Hepatocyte (in vitro differentiated cells): ENCODE measurements at places on chromosomes 12 and 14.

GRCh38 chr12:20455001-20455706, 86.8 kb downstream of the PDE3A start:
- DNase-seq, result no peak

- DNase-seq, result no peak
Measured at GRCh38 chr12:89622115-89622514, 86.5 kb downstream of the ATP2B1 start.

GRCh38 chr12:6465467-6466183, 4.9 kb downstream of the VAMP1 start:
- DNase-seq, result peak; percentile 82

- peak; percentile 26 for DNase-seq
Measured at GRCh38 chr12:80684077-80684495, 23.3 kb upstream of the MYF6 start.

- no peak for DNase-seq
Measured at GRCh38 chr12:50508414-50508813, 3.6 kb downstream of the DIP2B start.

DNA sequence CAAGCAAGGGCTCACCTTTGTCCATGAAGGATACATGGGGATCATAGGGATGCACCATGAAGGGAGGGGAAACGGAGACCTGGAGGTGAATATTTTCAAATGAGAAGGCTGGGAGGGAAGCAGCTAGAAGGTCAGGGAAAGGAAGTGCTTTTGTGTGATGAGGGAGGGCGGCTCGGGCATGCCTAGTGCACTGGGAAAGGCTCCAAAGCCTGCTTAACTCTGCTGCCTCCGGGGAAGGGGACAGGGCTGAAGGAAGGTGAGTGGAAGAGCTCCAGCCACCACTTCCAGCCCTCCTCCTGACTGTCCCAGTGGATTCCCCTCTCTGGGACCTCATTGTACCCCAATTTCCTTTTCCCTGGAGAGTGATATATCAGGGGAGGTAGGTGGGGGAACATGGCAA, 149.4 kb upstream of the PRMT8 start:
- no peak for DNase-seq

DNA sequence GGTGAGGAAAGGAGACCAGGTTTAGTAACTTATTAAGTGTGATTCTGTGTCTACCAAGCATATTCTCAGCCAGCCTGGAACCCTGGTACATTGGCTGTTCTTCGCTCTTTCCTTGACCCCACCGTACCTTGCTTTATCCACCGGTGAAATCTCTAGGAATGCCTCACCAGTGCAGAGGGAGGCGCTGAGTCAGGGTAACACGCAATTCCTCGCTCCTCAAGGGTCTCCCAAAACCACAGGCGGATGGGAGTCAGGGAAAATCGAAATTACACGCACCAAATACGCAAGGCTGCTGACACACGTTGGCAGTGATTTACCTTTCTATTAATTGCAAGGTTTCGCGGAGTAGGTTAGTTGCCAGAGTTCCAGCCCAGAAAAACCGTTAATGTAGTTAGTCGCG, 845 bp downstream of the L3HYPDH start:
- DNase-seq, result peak; percentile 30

- no peak for DNase-seq
Measured at GRCh38 chr14:93926245-93926872, 785 bp upstream of the FAM181A start.

DNA sequence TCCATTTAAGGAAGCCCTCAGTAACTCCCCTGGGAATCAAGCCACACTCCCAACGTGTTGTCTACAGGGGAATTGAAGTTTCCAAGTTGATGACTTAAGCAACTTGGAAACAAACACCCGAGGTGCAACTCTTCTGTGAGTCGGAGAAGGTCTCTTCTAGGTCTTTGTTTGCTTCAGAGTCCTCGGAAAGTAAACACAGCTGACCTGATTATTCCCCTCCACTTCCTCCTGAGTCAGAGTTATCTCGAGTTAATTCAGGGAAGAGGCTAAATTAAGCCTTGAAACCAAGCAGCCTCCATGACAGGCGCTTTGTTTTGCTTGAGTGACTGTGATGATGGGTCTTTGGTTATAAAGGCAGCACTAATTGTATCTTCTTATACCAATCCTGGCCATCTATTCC, 41.8 kb downstream of the TUNAR start:
- DNase-seq, result peak; percentile 24

DNA sequence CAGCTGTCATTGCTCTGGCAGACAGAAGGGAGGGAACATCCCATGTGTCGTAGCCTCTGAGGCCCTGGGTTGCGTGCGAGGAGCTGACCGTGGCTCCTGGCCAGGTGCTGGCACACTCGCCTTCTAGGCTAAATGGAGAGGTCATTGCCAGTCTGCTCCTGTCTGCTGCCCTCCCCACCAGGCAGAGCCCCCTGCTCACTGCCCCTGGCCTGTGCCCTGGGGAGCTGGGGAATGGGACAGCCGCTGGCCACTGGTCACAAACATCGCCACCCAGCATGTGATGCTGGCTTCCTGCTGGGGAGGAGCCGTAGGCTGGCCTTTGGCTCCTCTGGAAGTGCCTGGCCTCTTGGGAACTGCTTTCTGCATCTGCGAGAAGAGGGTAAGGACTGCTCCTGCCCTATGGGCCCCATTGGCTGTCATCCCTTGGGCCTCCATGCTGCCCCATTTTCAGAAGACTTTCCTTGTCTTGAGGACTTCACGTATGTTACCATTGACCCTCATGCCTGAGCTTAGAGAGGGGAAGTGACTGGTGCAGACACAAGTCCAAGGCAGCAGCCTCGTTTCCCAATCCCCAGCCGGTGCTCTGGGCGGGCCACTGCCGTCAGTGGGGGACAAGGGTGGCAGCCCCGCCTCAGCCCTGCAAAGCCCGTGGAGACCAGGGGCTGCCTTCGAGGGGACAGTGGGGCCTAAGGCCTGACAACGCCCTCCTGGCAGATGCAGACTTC, 2.0 kb upstream of the TNFAIP2 start:
- no peak for DNase-seq

- no peak for DNase-seq
Measured at GRCh38 chr14:93068711-93069110, 47.0 kb downstream of the ITPK1 start.

- no peak for DNase-seq
Measured at GRCh38 chr12:9002335-9002734, 13.0 kb downstream of the KLRG1 start.

DNA sequence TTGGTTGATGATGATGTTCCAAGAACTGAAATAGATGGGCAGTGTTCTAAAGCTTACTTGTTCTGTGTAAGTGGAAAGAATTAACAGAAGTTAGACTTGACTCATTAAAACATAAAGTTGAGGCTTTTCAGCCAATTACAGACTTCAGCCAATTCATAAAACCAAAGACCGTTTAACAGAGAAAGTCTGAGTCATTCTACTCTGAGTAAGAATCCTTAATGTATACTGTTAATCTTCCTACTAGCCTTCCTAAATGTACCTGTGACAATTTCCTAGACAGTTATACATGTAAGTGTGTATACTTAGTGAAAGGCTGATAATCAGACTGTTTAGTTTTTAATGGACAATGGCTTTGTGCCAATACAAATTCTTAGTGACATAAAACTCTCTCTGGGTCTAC, 681.0 kb downstream of the RPL10L start:
- DNase-seq, result no peak

- no peak for DNase-seq
Measured at GRCh38 chr12:62128175-62128975, 131.8 kb upstream of the USP15 start.

DNA sequence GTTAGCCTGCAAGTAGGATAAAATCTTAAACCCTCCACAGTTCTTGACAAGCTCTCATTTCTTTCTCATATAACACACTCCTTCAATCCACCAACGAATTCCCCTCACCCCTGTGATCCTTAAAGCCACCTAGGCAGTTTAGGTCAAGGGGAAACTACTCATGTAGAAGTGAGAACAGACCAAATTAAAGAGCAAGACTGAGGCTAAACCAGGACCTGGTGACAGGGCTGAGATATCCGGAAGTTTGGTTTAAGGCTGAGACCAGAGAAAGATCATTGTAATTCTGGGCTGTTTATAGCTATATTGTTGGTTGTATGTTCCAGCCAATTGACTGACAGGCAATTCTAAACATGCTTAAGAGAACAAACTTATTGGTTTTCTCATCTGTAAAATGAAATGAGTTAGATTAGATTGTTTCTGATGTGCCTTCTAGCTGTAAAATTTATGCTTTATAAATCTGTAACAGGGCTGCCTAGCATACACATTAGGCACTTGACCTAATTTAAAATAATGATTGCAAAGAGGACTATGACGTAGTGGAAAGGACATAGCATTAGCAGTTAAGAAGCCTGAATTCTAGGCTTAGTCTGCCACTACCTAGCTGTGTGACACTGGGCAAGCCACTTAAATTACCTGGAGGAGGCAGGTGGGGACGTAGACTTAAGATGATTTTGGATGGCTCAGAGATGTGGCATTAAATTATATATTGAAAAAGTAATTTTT, 53.9 kb upstream of the PTGR2 start:
- DNase-seq, result no peak

GRCh38 chr12:102902093-102902492, 15.0 kb downstream of the PAH start:
- DNase-seq, result no peak

DNA sequence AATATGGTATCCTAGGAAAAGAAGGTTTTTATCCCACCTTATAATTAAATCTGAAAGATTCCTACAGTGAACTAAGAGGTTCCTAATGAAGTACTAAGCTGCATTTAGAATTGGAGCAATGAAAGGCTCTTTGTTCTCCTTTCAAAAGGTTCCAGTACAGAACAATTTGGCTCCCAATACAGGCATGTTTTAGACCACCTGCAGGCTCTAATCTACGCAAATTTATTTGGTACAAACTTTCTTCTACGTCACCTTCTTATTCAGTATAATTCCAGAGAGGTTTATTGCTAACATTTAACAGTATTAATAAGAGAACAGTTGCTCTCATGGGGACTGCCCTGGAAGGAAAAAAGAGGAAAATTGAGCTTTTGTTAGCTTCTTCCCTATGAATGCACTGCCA, 37.6 kb upstream of the SLCO1C1 start:
- DNase-seq, result no peak

GRCh38 chr12:94305130-94305957, 154.3 kb downstream of the CEP83 start:
- no peak for DNase-seq

DNA sequence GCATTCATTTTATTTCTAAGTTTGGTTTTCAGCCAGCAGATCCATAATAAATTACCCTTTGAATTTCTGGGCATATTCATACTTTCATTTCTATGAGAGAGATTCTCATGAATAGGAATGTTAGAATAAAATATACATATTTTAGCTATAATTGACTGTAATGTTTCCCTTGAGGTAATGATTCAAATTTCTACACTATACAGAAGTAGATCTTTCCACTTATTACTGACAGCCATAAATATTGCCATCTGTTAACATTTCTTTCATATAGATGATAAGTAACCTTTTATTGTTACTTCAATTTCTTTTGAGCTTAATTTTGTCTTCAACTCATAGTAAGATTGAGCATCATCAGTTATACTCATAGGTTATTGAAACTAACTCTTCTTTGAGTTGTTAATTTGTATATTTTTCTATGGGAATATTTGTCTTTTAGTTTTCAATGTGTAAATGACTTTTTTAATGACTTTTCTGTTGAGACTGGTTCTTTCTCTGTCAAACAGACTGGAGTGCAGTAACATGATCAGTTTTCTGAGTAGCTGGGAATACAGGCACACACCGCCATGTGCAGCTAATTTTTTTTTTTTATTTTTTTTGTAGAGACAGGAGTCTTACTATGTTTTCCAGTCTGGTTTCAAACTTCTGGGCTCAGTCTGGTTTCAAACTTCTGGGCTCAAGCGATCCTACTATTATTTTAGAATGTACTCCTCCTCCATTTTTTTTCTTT, 991.6 kb downstream of the SLC6A15 start:
- no peak for DNase-seq

DNA sequence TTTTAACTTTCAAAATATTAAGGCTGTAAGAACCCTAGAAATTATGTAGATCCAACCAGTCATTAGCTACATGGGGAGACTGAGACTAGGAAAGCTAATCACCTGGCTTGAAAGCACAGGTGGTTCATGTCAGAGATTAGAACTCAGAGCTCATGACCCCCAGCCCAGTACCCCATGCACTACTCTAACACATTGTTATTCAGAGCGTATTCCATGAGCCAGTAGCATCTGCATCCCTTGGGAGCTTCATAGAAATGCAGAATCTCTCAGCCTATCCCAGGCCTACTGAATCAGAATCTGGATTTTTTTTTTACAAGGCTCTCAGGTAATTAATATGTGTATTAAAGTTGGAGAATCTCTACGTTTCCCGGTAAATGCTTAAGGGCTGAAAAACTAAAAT, 161.7 kb downstream of the BTG1 start:
- no peak for DNase-seq

DNA sequence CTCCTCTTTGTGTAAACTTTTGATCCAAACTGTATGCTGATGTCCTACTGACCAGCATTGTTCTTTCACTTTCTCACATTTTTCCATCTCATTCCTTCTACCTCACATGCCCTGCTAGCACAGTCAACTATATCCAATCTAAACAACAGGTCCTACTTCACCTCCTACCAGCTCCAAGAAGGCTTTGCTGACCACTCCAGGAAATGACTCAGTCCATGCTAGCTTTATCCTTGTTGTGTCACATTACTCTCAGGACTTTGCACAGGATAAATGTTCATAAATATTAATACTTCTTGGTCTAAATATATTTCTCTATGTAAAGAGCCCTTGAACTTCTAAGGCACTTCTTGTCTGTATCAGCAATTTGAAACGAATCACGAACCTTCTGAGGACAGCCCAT, 64.9 kb upstream of the PCED1B start:
- no peak for DNase-seq

GRCh38 chr14:38790916-38791315, 312.1 kb downstream of the SEC23A start:
- no peak for DNase-seq

- no peak for DNase-seq
Measured at GRCh38 chr12:64459394-64459891, 7.5 kb downstream of the TBK1 start.

DNA sequence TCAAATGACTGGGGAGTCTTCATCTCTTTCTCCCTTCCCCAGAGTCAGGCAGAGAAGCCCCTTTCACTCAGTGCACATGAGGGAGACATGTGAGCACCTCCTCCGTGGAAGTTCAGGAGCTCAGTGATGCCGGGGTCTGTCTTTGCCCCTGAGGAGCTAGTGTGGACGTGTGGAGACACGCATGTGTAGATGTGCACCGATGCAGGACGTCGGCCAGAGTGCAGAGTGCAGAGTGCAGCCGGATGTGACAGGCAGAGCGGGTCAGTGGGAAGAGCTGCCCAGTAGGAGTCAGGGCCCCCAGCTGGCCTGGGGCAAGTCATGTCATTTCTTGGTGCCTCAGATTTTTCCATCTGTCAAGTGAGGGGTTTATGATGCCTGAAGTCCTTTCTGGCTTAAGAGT, 20.7 kb downstream of the TSPAN9 start:
- DNase-seq, result no peak

- no peak for DNase-seq
Measured at GRCh38 chr12:129779033-129779432, 124.8 kb downstream of the TMEM132D start.

- DNase-seq, result peak; percentile 65
Measured at GRCh38 chr12:67193704-67194103, 75.5 kb upstream of the CAND1 start.

GRCh38 chr12:113990250-113991223, 24.4 kb upstream of the RBM19 start:
- peak; percentile 34 for DNase-seq

- DNase-seq, result no peak
Measured at GRCh38 chr14:50059763-50060616, 56.4 kb downstream of the VCPKMT start.

- DNase-seq, result peak; percentile 42
Measured at GRCh38 chr12:101459642-101460346, 15.3 kb upstream of the SPIC start.
